ENCODE measurements at places on chromosomes 5 and 9.

DNA sequence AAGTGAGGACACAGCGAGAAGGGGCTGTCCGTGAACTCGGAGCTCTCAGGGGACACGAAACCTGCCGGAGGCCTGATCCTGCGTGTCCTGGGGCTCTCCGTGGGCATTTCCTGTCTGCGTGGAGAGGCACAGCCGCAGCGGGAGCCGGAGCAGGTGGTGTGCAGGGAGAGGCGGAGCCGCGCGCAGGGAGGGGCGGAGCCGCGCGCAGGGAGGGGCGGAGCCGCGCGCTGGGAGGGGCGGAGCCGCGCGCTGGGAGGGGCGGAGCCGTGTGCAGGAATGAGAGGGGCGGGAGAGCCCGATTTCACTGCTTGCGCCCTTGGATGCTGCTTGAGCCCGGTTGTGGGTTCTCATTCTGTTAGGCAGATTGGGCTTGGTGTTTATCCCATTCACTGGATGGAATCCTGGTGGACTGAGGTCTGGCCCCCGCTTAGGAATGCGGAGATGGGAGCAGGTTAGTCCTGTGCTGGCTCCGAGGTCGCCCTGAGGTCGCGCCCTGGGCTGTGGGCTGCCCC, 26.7 kb downstream of the NDUFS6 start:
- DNase-seq = no peak

DNA sequence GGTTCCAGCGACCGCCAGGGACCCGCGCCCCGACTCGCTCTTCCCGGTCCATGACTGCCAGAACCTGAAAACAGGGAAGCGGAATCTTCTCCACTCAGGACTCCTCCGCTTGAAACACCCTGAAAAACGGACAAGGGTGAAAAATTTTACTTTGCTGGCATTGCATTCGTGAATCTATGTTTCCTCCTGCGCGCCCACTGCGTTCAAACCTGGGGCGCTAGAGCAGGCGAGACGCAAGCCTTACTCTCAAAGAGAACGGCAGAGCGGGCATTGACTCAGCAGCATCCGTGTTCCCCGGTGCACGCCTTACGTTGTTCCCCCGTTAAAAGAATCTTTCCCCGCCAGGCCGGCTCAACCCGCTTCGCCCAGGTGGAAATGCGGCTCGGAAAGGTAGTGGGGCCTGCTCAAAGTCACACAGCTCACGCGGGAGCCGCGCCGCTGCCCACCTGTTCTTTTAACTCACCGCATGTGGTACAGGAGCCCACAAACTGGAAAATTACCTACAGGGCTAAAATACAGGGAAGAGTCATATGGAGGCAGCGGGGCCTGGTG, 999 bp upstream of the DRD1 start:
- no peak for DNase-seq

GRCh38 chr5:17190242-17190778, 27.1 kb upstream of the BASP1 start:
- peak; percentile 90 for DNase-seq

DNA sequence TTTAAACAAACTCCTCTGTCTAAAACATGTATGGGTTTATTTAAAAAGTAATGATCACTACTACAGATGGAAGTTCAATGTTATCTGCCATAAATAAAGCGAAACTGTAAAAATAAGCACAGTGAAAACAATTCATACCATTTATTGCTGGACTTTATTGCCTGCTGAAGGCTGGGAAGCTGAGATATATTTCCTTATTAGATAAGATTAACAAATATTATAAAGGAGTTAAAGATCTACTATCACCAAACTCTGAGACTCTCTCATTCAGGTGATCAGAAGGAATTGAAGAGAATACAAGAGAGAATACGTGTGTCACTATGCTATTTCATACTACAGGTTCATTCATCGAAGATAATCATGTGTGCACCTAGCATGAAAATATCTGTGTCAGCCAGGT, 190.9 kb upstream of the ATP10B start:
- no peak for DNase-seq

GRCh38 chr9:134459573-134459972, 133.3 kb downstream of the RXRA start:
- no peak for DNase-seq

DNA sequence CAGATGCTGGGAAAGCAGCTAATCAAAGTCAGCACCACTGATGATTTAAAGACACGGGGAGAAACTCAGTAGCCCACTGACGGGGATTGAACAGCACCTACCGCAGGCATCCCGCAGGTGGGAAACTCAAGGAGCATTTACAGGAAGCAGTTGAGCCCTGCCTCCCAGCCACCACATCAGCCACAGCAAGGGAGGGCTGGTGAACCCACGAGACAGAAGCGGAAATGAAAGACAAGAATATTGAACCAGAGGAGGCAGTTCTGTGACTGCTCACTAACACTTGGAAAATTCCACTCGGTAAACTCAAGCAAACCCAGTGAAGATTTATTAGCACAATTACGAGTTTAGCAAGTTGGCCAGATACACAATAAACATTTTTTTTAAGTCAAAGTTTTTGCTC, 10.6 kb upstream of the FAM163B start:
- DNase-seq = no peak

- DNase-seq = peak; percentile 43
Observed at GRCh38 chr5:132471944-132472343, 18.6 kb downstream of the IRF1 start.

DNA sequence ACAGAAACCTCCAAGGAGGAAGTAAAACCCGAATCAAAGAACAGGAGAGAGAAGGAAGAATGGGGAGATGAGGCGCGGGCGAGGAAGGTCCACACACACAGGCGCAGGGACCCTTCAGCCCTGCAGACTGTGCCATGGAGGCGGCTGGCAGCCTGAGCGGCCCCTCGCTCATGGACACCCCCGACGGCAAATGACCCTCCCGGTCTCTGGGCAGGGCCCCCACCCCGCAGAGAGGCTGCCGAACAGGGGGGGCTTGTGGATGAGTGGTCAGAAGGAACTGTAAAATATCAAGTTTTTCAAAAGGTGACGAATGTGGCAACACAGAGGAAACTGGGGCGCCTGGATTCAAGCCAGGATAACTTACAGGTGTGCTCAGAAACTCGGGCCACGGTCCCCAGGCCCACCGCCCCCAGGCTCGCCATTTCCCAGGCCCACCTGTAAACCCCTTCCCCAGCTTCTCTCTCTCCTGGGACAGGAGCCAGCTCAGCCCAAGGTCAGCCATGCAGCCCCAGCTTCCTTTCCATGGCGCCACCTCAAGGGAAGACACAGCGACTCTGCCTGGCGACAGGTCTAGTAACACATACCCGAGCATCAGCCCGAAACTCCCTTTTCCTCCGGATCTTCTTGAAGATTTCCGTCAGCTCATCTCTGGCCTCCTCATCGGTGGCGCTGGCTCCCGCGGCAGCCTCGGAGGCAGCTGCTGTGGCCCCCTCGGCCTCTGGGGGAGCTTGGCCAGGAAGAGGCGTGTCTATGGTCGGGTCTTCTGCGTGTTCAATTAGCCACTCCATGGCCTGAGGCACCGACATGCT, 16.5 kb downstream of the UBAC1 start:
- no peak for DNase-seq

DNA sequence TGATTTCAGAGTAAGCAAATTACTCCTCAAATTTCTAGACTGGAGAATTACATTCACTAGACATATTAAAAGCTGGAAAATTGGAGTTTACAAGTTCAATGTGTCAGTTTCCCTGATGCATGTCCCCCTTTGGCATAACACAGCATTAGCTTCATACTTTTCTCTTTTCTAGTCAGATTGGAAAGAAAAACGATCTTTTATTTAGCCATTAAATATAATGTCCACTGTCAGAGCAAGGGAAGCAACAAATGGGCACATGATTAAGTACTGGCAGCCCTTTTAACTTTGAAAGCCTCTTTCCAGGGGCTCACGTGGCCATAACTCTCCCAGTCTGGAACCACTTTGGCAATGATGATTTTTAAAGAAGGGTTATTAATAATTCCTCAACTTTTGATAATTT, 203.3 kb downstream of the KCNN2 start:
- no peak for DNase-seq

GRCh38 chr9:133121915-133122550, 993 bp upstream of the RALGDS start:
- no peak for DNase-seq

DNA sequence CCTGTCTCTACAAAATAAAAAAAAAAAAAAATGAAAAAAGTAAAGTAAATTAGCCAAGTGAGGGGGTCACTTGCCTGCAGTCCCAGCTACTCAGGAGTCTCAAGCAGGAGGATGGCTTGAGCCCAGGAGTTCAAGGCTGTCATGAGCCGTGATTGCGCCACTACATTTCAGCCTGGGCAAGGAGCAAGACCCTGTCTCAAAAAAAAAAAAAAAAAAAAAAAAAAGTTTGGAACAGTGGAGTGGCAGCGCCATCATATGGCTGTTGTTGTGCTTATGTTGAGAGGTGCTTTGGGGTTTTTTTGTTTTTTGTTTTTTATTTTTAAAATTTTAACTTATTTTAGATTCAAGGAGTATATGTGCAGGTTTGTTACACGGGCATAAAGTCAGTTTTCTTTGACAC, 3.6 kb downstream of the BRIX1 start:
- DNase-seq = no peak

DNA sequence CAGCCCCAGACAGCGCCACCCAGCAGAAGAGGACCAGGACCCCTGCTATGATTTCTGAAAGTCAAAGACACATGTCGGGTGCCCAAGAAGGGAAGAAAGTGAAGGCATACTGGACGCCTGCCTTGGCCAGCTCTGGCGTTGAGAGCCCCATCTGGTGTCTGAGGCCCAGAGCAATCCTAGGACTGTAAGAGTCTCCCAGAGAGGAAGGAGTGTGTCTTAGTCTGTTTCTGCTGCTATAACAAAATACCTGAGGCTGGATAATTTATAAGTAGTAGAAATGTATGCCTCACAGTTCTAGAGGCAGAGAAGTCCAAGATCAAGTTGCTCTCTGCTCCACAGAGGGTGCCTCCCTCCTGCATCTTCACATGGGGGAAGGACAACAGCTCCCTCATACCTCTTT, 10.8 kb downstream of the RASGEF1C start:
- DNase-seq = no peak

- no peak for DNase-seq
Observed at GRCh38 chr5:119021149-119021732, 32.9 kb upstream of the DTWD2 start.

GRCh38 chr5:1962619-1963355, 80.1 kb upstream of the IRX4 start:
- no peak for DNase-seq

DNA sequence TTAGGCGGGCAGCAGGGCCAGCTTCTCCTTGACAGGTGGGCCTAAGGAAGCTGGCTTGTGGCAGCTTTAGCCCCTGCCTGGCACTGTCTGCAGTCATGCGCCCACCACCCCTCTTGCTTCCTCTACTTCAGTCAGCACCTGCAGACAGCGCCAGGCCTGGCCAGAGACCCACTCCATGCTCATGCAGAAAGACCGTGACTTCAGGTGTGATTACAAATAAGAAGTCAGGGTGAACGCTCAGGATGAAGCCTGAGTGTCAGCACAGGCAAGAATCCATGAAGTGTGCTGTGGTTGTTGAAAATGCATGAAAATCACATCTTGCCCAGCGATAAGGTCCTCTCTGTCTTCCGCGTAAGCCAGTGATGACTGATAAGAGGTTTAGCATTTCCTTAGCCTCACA, 3.4 kb downstream of the CSF2 start:
- DNase-seq = no peak

- no peak for DNase-seq
Observed at GRCh38 chr9:127368852-127369402, 28.0 kb upstream of the SLC2A8 start.

GRCh38 chr5:172569861-172570558, 71.1 kb upstream of the NEURL1B start:
- DNase-seq = no peak

GRCh38 chr5:154732212-154732611, 23.0 kb upstream of the LARP1 start:
- no peak for DNase-seq

DNA sequence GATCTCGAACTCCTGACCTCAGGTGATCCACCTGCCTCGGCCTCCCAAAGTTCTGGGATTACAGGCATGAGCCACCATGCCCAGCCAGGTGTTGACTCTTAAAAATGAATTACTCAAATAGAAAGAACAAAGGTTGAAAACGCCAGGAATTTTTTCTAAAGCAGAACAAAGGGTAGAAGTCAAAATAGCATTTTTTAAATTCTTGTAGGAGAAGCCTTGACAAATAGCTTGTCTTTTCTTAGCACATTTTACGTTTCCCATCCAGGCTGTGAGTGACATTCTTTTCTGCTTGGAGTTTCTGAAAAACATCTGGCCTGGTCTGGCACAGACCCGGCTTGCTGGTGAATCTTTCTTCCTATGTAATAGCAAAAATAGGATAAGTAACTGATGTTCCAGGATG, 169.4 kb upstream of the ZNF462 start:
- DNase-seq = no peak

- no peak for DNase-seq
Observed at GRCh38 chr5:122319897-122320296, 7.9 kb downstream of the SNCAIP start.

- no peak for DNase-seq
Observed at GRCh38 chr5:67334373-67334772, 137.8 kb upstream of the CD180 start.

- DNase-seq = no peak
Observed at GRCh38 chr5:9125852-9126251, 420.0 kb downstream of the SEMA5A start.

DNA sequence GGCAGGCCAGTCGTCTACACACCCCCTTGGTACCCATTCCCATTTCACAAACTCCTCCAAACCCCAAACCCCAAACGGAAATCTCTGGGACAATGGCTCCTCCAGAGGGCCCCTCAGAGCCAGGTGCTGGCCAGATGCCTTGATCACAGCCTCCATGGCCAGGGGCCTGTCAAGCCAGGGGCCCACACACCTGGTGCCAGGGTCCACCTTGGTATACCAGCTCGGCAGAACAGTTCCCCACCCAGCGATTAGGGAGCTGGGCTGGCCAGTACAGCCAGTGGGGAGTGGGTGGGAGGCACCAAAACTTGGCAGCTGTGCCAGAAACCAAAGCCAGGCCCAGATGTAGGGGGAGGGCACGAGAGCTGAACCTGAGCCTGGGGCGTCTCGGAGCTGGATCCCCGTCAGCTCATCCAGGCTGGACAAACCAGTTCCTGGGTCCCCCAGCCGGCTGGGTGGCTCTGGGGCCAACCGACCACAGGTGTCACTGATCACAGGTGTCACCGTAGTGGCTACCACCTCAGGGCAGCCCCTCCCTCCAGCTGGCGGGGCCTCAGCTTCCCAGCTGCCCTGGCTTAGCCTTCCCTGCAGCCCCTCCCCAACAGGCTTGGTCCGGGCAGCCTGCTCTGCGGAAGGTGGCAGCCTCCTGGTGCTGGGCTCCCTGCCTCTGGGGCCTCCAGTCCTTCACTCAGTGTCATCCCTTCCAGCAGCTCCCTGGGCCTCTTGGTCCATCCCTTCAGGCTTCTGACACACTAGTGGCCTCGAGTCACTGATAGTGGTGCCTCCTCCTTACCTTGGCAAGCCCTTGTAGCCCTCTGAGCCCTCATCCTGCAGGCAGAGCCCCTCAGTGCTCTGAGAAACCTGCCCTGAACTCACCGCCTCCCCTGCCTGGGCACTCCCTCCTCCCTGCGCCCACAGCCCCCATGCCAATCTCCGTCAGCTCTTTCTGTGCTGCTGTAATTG, 6.6 kb upstream of the RMND5B start:
- DNase-seq = no peak

GRCh38 chr5:10634562-10634961, 70.7 kb downstream of the ANKRD33B start:
- DNase-seq = no peak

Measured in cardiac fibroblast (primary cell).